ENCODE measurements at places on chromosomes 7 and 10.

DNA sequence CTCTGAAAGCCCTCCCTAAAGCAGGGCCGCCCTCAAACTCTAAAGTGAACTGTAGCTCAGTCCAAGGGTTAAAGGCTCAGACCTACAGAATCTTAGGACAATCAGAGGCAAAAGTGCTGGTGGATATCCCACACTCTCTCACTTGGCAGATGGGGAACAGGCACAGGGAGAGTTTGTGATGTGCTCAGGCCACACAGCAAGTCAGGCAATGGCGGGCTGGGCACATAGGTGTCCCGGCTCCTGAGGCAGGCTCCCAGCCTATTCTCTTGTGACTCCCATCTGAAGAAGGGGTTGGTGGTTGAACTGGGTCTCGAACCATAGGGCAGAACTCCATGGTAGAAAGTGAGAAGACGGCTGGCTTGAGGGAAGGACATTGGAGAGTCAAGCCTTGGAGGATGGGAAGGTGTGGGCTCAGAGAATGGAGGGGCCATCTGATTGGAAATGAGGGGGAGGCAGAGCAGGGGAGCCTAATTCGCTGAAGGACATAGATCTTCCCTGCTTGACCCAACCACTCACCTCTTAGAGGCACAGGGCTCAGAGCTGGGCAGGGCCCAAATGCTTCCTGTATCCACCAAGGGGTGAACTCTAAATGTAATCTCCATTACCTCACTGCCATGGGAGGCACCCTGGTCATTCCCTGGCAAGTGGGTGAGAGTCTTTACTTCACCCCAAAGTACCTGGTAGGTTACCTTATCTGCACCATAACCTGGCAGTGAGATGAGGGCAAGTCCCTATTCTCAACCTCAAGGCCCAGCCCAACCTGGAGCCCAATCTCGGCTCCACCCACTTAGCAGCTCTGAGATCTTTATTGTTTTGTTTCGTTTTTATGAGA, 4.9 kb upstream of the ZMIZ1 start:
- DNase-seq = no peak

GRCh38 chr7:105011831-105012502, 2.0 kb upstream of the KMT2E start:
- DNase-seq = peak; percentile 66

DNA sequence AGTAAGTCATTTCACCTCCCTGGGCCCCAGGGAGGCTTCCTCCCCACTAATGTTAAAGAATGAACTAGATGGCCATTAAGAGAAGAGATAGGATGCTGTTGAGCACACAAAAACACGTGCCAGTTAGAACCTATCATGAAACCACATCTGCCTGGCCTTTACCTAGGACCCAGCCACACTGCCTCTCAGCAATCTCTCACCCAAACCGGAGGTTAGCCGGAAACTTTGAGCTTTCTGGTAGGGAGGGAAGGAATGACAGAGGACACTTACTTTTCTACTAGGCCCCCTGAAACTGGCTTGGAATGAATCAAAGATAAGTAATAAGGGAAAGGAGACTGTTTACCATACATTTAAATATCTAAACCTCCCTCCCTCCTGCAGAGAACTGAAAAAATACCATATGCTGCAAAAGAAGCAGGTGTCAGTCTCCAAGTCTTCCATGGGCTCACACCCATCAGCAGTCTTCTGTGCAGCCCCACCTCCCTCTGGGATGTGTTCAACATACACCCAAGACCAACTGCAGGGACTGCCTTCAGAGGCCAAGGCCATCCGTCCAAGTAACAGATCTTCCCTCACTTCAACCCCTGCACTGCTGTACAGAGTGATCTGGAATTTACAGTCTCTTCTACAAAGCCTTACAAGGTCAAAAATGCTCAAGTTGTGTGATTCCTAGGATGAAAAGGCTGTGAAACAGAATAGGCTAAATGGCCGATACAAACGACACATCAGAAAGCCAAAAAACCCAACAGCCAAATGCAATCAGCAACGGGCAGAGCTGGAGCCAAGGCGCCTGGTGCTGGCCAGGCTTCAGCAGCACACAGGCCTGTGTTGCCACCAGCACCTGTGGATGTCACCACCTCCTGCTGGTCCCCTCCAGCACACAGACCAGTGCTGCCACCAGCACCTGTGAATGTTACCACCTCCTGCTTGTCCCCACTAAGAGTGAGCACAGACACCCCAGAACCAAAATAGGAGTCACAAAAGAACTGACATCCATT, 42.4 kb downstream of the SORBS1 start:
- DNase-seq = no peak

DNA sequence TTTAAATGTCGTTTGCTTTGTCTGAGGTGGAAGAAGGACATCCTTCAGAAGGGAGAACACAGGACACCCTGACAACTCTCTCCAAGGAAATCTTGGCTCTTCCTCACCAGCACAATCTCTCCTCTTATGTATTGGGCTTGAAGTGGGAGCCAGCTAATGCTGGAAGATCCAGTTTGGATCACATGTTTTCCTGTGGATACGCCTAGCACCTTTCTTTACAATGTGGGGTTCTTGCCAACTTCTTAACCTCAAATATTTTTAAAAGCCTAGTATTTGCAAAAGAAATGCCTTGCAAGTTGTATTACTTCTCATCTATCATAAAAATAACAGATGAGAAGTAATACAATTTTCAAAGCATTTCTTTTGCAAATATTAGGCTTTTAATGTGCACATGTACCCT, 76.4 kb downstream of the FRMD4A start:
- no peak for DNase-seq

GRCh38 chr10:16030562-16030961, 170.3 kb upstream of the MINDY3 start:
- no peak for DNase-seq

GRCh38 chr10:77592946-77593636, 44.5 kb downstream of the KCNMA1 start:
- DNase-seq = no peak

- no peak for DNase-seq
Observed at GRCh38 chr7:36019980-36020379, 133.1 kb upstream of the EEPD1 start.

DNA sequence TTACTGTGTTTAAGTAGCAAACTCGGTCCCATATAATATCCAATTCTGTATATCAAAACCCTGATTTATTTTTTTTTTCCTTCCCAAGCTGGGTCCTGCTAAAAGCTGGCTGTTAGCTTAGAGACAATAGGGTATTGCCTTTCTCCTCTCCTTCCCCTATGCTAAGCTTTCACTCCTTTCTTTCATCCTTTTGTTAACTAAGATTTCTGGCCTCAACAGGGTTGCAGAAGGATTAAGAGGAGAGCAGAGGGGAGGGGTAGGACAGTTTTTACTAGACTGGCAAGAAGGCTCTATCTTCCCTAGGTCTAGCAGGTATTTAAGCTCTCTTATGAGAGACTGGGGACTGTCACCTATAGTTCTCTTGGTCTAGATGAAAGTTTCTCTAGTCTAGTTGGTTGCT, 229.2 kb downstream of the KCND2 start:
- no peak for DNase-seq

DNA sequence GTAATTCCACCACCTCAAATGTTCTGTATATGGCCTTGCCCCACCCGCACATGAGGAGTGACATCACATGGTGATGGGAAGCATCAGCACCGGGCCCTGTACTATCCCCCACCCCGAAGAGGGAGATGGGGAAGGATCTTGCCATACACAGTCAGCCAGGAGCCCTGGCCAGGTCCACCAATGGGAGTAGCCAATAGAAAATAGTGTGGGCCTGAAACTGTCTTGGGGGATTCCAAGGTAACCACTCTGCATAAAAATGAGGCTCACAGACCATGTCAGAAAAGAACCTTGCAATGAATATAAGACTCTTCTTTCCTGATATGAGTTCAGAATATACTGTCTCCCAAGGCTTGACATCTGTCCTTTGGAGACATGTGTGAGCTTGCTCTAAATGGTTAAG, 51.1 kb downstream of the ADRB1 start:
- DNase-seq = no peak

DNA sequence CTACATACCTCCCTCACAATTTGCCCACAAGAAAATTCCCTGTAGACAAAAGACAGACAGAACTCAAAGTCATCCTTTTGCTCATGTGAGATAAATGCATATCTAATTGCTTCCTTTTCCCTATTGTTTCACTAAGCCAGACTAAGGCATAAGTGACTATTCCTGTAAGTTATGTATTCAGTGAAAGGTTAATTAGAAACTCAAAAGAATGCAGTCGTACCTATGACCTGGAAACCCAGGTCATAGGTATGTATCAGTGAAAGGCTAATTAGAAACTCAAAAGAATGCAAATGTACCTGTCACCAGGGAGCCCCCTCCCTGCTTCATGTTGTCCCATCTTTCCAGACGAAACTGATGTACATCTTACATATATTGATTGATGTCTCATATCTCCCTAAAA, 10.3 kb upstream of the GARS1 start:
- DNase-seq = no peak

GRCh38 chr7:79713276-79713675, 259.8 kb upstream of the MAGI2 start:
- DNase-seq = no peak

DNA sequence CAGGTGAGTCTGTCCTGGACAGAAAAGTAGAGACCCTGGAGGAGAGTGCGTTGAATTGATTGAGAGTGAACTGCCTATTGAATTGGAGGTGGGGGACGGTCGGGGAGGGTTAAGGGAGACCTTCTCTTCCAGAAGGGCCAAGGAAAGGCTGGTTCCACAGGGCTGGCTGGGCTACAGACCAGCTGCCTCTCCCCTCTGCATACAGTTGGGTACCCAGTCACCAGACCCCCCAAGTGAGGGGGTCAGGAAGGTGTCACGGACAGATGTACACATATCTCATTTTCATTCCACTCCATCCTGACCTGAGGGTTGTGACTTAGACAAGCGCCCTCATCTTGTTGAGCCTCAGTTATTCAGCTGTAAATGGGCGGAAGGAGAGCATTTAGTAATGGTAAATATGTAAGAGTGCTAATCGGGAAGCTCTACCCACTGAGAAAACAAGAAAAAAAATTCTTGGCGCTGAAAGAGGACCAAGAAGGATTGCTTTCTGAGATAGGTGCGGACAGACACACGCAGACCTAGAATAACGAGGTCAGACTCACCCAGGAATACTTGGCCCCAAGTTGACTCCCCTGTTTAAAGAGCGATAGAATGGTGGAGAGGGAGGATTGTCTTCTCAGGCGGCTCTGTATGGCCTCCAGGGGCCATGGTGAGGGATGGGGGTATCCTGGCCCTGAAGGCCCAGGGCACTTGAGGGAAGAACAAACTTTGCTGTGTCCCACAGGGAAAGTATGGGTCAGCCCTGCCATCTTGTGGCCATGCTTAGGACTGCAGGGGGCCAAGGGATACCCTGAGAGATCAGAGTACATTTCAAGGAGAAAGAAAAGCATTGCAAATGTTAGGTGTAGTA, 7.2 kb upstream of the MBL2 start:
- DNase-seq = peak; percentile 44

DNA sequence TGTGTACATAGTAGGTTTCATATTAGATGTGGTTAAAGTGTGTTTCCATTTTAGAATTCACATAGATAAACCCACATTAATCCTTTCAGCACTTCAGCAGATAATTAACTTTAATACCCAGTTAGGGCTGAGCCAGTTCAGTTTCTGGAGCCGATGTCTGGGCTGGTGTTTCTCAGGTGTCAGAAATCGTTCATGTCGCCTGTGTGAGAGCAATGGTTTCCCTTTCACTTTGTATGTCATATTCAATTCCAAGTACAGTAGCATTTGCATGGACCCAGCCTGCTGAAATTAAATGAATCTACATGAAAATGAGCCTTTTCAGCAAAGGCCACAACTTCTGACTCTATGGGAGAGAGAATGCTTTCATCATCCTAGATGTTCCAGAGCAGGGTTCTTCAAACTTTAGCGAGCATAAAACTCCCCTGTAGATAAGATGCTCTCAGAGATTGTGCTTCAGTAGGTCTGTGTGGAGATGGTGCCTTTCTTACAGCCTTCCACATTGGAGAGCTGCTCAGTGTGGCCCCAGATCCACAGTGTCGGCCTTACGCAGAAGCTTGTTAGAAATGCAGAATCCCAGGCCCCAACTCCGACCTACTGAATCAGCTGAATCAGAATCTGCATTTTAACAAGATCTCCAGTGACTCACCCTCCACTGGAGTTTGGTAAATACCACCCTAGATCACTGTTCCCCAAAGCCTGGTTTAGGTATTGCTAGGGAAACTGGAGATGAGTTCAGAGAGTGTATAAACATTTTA, 19.6 kb downstream of the WIPF3 start:
- no peak for DNase-seq

DNA sequence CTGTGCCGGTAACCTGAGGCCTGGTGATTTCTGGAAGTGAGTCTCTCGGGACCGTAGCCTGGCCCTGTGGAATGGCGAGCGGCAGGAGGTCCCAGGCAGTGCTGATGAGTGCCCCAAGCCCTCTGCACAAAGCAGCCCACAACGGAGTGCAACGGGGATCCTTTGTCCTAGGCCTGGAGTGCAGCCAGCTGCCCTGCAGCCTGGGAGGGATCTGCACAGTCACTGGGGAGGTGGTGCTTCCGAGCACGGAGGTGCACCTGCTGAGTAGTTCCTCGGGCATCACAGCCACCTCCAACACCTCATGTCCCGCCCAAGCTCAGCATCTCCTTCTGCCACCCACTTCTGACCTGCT, 162.8 kb upstream of the ZMIZ1 start:
- DNase-seq = no peak

DNA sequence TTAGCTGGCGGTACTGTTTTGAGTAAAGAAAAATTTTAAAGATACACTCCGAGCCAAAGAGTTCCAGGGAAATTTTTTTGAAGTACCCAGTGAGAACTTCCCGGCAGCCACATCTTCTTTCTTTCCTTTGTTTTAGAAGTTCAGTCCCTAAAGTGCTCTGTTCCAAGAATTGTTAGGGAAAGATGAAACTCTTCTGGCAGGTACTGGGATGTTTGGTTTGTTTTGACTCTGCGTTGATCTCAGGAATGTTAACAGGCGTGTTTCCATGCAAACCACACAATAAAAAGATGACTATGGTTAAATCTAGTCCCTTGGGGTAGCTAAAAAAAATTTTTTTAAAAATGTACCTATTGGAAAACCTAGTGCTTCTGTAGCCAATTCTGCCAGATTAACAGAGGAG, 224.7 kb upstream of the PHYHIPL start:
- DNase-seq = no peak

DNA sequence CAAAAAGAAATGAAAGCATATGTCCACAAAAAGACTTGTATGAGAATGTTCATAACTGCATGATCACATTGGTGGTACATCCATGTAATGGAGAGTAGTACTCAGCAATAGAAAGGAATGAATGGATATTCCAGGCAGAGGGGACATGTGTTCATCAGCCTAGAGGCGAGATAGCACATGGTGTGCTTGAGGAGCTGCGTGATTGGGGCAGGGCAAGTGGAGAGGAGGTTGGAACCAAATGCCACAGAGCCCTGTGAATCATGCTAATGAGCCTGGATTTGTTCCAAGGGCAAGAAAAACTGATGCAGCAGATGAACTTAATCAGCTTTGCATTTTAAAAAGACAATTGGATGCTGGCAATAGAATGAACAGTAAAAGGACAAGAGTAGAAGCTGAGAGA, 73.3 kb downstream of the C10orf90 start:
- no peak for DNase-seq

DNA sequence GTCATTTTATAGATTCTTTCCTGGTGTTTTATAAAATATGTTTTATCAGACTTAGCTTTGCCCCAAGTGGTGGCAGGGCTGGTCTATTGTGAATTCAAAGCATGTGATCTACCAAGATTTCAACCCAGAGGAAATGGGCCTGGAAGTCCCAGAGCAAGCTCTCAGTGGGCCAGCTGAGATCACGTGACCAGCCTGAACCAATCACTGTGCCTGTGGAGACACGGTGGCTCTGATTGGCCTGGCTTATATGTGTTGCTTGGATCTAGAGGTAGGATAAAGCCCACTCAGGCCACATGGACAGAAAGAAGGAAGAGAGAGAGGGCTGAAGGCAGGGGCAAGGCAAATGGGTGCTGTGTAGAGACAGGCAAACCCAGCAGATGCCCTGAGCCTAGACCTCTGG, 65.5 kb upstream of the GATA3 start:
- no peak for DNase-seq

All from activated T-cell treated with anti-CD3 and anti-CD28 coated beads, Interleukin-2, amount 50 U/mL, for 24 hours (primary cell).